Calu3 (cell line): ENCODE measurements at places on chromosomes 13 and 19.

DNA sequence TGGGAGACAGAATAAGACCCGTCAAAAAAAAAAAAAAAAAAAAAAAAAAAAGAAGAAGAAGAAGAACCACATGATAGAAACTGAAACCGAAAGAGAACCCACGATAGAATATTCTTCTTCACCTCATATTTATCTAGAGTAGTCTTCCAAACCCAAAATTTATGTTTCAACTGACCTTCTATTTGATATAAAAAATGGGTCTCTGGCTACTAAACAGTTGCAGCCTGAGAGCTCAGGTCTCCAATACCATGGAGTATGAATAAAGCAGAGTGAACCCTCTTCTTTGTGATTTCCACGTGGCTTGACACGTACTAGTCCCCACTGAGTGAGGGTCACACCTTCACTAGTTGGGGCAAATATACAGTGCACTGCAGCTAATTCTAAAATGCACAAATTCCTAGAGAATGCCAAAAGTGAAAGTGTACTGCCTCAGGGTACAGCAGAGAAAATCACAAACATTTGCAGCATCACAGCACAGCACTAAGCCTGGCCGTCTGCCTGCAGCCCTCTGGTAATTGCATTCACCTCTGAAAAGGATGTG is 30.8 kb upstream of the RFC3 start:
- H3K4me1 ChIP-seq, result no peaks in the 10 kb centered on the region
- H3K27me3 ChIP-seq, result no peaks in the 10 kb centered on the region
- DNase-seq, result no peak
- no peak overlapping the region for H3K4me3 ChIP-seq

DNA sequence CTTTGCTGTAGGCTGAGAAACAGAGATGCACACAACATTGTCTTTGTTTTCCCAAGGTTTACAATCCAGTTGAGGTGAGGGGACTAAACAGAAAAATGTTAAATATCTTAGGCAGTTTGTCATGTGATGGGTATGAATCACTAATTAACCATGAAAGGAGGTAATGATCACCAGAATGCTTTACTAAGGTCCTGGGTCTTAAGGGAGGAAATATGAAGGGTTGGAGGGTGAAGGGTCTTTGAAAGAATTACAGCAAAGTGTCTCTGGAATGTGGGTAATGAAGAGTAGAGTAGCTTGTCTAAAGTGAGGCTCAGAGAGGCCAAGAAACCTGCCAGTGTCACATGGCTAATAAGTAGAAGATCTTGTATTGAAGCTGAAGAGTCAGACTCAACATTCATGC is 19.0 kb downstream of the BIVM start:
- H3K27me3 ChIP-seq, result no peaks in the 10 kb centered on the region
- H3K4me1 ChIP-seq, result peaks cover 18% of the 10 kb centered on the region
- peak overlapping the region; percentile 40 for H3K4me3 ChIP-seq
- DNase-seq, result no peak

DNA sequence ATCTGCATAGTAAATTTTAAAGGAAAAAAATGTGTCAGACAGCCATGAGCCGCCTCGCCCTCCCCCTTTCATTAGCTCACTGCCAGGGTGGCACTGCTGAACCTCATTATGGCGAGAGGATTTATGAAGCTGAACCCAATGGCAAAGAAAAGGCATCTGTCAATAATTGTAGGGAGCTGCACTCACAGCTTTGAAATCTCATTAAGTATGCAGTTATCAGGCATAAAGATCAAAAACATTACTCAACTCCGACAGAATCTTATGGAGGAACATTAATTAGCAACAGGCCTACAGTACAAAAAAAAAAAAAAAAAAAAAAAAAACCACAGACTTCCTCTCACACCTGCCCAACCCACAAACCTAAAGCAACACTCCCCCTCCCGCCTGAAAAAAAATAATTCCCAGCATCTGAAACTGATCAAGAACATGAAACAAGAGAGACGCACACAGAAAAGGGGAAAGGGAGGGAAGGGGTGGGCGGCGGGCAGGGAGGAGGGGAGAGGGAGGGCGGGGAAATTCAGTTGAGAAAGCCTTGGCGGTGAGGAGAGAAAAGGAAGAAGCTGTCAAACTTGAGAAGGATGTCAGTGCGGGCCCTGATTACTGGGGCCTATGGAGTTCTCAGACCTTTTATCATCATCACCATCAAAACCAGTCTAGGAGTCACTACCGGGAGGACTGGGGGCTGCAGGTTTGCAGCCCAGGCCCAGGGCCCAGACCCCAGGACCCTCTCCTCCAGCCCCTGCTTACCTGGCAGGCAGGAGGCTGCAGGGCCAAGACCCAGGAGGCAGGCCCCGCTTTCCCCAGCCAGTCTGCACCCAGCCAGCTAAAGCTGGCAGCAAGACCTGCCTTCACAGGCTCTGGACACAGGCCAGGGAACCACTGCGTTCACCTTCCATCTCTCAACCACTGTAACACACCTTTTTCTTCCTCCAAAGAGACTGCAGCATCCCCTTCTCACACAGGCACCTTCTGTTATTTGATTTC is 8.9 kb downstream of the TSHZ3 start:
- H3K27ac ChIP-seq, result no peak overlapping the region
- H3K4me1 ChIP-seq, result no peaks in the 10 kb centered on the region
- H3K4me3 ChIP-seq, result no peak overlapping the region
- no peaks in the 10 kb centered on the region for H3K36me3 ChIP-seq
- no peaks in the 10 kb centered on the region for H3K27me3 ChIP-seq

GRCh38 chr13:30153545-30154426 is 153.6 kb downstream of the KATNAL1 start:
- no peaks in the 10 kb centered on the region for H3K36me3 ChIP-seq
- no peak for DNase-seq

- H3K36me3 ChIP-seq, result no peaks in the 10 kb centered on the region
- no peak for DNase-seq
- H3K4me1 ChIP-seq, result no peaks in the 10 kb centered on the region
- no peak overlapping the region for H3K4me3 ChIP-seq
- no peaks in the 10 kb centered on the region for H3K27me3 ChIP-seq
- H3K27ac ChIP-seq, result no peak overlapping the region
These were observed 140.7 kb downstream of the KCTD12 start for GRCh38 chr13:76745261-76746200.

GRCh38 chr13:104105418-104106355 is 1039.5 kb upstream of the SLC10A2 start:
- no peaks in the 10 kb centered on the region for H3K36me3 ChIP-seq
- no peak overlapping the region for H3K4me3 ChIP-seq
- no peaks in the 10 kb centered on the region for H3K4me1 ChIP-seq
- H3K27ac ChIP-seq, result peak overlapping the region; percentile 83
- no peaks in the 10 kb centered on the region for H3K27me3 ChIP-seq
- peak; percentile 8 for DNase-seq

DNA sequence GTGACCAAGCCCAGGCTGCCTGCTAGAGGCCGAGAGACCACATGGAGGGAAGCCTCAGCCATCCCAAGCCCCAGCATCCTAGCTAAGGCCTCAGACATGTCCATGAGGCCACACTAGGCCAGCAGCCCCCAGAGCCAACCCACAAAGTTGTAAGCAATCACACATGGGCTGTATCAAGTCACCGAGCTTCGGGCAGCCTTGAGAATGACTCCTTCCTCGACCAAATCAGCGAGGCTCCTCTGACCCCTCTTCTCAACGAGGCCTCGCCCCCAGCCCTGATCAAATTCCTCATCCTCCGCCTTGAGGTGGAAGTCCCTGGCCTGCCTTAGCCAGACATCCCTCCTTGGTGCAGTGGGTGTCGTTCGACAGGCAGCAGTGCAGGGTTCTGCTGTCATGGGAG is 1.9 kb upstream of the SPACA7 start:
- no peak for DNase-seq
- H3K36me3 ChIP-seq, result no peaks in the 10 kb centered on the region
- no peaks in the 10 kb centered on the region for H3K27me3 ChIP-seq
- no peak overlapping the region for H3K4me3 ChIP-seq
- H3K4me1 ChIP-seq, result no peaks in the 10 kb centered on the region
- H3K27ac ChIP-seq, result no peak overlapping the region

- no peak overlapping the region for H3K4me3 ChIP-seq
- H3K4me1 ChIP-seq, result peaks cover 19% of the 10 kb centered on the region
- H3K27me3 ChIP-seq, result no peaks in the 10 kb centered on the region
- DNase-seq, result peak; percentile 28
- no peak overlapping the region for H3K27ac ChIP-seq
- peaks cover 14% of the 10 kb centered on the region for H3K36me3 ChIP-seq
These were observed 153.4 kb downstream of the DPF1 start for GRCh38 chr19:38070573-38070972.
